ENCODE measurements at places on chromosomes 11 and 22.

GRCh38 chr22:21949569-21949918, 3.1 kb downstream of the PPM1F start:
- no peak for DNase-seq

DNA sequence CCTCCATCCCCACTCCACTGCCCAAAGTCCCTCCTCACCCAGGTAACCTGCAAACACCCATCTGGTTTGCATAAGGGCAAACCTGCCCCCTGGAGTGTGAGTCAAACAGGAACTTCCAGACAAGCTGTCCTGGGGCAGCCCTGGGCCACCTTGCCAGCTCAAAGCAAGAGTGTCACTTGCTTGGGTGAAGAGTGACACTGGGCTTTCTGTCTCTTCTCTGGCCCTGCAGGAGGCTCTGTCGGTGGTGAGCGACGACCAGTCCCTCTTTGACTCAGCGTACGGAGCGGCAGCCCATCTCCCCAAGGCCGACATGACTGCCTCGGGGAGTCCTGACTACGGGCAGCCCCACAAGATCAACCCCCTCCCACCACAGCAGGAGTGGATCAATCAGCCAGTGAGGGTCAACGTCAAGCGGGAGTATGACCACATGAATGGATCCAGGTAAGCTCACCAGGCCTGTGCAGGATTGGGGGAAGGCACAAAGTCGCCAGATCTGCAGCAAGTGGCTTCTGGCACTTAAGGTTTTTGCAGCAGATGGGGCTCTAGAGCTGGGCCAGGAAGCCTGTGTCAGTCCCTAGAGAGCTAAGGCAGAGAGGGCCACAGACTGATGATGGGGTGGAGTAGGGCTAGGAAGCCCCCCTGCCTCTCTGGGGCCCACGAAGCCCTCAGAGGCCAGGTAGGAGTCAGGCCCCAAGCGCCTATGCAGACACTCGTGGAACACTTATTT, 64.2 kb downstream of the FLI1 start:
- peak; percentile 47 for DNase-seq

DNA sequence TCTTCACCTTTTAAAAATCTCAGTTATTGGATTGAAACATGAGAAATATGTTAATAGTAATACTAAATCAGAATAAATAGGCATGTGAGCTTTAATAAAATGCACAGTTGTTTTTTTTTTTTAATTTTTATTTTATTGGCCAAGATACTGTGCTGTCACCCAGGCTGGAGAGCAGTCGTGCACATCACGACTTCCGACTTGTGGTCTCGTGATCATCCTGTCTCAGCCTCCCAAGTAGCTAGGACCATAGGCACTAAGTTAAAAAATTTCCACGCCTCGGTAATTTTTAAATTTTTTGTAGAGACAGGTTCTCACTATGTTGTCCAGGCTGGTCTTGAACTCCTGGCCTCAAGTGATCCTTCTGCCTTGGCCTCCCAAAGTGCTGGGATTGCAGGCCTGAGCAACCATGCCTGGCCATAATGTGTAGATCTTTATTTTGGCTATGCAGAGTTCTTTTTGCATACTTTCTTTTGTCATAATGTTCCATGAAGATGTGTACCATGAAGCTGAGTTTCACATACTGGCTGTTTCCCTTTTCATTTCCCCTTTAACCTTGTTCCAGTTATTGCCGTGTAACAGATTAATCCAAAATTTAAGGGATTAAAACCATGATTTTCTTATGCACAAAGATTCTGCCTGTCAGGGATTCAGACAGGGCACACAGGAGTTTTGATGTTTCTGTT, 16.0 kb downstream of the CAPRIN1 start:
- DNase-seq = no peak

DNA sequence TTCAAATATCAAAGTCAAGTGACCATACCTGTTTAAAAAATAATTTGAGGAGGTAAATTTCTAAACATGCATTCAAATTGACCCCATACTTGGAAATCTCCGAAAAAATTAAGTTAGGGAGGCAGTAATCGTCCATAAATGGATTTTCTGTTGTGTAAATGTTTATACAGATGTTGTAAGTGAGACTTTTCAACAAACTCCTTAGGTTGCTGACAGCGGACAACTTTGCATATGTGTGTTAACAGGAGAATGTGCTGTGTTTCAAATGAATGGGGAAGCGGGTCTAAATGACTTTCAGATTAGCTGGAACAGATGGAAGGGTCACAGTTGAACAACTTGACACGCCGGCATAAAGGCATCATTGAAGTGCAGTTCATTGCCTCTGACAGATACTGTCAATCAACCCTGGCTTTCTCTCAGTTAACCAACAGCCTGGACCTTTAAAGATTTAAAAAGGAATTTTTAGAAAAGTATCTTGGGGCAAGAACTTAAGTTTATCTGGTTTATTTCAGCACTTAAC, 98.2 kb upstream of the DBX1 start:
- DNase-seq = no peak

DNA sequence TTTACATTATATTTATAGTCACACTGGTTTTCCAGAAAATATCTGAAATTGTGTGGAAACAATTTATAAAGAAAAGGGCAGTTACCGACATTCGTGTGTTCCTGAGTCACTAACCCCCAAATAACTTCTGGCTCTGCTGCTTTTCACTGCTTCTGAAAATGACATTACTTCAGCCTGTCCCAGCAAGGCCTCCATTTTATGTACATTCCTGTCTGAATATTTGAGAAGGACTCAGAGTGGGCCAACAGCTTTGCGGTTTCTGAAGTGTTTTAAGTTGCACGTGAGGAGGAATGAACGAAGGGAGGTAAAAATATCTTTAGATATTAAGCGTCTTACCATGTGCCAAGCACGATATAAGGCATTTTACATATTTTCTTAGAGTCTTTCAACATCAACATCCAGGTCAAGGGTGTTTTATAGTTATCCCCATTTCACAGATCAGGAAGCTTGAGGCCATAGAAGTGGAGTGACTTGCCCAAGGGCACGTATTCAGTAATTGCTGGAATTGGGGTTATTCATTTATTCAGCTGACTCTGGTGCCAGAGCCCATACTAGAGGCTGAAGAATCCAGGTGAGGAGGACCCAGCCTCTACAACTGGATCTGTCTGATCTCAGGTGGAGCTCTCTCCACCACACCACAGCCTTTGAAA, 30.8 kb upstream of the WNT11 start:
- DNase-seq = no peak

GRCh38 chr11:134524896-134525845, 113.1 kb upstream of the B3GAT1 start:
- DNase-seq = no peak

DNA sequence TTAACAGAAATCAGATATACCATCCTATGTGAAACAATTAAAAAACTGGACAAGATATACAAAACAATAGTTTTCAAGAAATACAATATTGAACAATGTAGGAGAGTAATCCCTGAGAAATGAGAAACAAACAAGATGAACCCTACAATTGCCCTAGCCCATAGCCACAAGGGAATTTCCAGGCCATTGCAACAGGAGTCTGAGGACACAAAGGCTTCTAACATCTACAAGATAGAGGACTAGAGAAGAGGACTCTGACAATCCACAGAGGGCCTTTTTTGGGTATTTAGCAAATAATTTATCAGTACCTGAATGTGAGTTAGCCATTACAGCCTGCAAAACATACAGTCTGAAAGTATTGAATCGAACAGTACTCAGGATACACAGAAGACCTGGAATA, 251.7 kb downstream of the GRM5 start:
- DNase-seq = no peak

DNA sequence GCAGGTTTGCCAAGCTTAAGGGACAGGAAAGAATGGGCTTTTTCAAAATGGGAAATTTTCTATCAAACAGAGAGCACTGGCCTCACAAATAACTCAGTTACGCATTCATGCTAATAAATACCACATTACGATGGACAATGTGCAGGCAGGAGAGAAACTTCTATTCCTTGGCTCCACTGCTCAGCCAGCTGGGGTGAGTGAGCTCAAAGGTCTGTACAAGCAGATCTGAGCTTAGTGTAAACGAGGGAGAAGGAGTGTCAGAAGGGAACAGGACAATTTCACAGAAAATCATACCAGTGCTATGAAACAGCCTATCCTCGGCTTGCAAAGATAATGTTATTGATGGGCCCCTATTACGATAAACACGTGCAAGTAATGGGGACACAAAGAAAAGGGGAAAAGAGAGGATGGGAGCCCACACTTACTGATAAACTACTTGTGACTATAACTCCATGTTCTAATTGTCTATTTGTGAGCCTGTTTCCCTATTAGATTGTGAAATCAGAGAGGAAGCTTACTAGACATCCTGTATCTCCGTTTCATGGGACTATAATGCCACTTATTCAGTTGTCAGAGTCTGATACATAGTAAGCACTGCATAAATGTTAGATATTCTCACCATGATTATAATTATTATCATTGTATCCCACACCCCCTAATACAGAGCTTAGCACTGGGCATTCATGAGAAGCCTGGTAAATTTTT, 46.3 kb downstream of the AMOTL1 start:
- no peak for DNase-seq

Measured in GM18507 (cell line).